SK-N-SH (cell line): ENCODE measurements at places on chromosomes 11 and 22.

- DNase-seq = peak; percentile 30
Measured at GRCh38 chr11:64760759-64761420, 1.1 kb upstream of the PYGM start.

GRCh38 chr11:122340607-122341290, 224.7 kb upstream of the BLID start:
- DNase-seq = no peak

GRCh38 chr11:96215110-96215782, 127.7 kb downstream of the MAML2 start:
- DNase-seq = no peak

GRCh38 chr11:115408036-115408921, 95.9 kb downstream of the CADM1 start:
- DNase-seq = no peak

DNA sequence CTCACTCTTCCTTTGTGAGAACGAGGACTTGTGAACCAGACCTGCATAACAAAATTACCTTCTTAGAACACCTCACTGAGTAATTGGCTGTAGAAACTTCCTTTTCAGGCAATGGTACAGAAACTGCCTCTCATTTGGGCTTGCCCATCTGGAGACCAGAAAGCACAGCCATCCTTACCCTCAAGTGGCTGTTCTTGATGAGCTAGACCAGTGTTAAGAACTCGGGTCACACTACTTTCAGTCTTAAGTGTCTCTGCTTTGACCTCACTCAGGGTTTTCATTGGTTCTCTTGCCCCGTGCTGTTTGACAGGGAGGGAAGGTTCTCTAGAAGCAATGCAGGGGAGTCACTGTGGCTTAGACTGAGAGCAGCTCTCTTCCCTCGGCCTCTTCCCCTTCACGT, 29.3 kb downstream of the NAT10 start:
- no peak for DNase-seq
